ENCODE measurements at places on chromosomes 2 and 18.
A peak's percentile ranks its signal among the peaks of the same experiment; 100 is the strongest.

DNA sequence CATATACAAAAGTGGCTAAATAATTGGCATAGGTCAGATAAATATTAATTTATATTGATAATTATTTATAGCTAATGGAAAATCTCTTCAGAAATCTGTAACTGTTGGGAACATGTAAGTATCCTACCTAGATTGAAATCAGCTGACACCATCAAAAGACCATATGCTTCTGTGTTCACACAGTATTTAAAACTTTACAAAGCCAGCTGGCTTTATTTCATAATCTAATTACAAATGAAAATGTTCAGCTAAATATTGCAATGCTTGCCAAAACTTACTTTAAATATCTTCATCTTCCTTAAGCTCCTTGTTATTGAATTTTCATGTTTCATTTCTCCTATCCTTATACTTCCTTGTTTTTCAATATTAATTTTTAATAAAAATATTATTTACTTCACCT, 190.9 kb upstream of the DOK6 start:
- DNase-seq, result no peak

- DNase-seq, result no peak
These were observed 8.8 kb downstream of the NAB1 start for GRCh38 chr2:190657474-190658255.

GRCh38 chr2:198157314-198157713, 352.9 kb downstream of the PLCL1 start:
- no peak for DNase-seq

DNA sequence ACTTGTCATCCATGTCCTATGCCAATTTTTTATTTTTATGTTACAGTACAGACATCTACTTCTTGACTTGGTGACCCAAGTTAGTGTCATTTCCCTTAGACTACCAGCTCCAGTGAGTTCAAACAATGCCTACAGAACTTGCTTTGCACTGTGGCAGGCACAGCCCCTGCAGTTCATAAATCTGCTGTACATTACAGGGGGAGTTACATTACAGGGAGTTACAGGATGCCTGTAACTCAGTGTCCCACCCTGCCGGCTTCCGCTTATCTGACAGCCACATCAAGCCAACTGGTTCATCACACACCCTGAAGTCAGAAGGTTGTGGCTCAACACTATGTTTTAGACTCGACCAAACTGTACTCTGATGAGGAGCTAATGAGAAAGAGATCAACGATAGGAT, 7.8 kb upstream of the NPAS2 start:
- no peak for DNase-seq

DNA sequence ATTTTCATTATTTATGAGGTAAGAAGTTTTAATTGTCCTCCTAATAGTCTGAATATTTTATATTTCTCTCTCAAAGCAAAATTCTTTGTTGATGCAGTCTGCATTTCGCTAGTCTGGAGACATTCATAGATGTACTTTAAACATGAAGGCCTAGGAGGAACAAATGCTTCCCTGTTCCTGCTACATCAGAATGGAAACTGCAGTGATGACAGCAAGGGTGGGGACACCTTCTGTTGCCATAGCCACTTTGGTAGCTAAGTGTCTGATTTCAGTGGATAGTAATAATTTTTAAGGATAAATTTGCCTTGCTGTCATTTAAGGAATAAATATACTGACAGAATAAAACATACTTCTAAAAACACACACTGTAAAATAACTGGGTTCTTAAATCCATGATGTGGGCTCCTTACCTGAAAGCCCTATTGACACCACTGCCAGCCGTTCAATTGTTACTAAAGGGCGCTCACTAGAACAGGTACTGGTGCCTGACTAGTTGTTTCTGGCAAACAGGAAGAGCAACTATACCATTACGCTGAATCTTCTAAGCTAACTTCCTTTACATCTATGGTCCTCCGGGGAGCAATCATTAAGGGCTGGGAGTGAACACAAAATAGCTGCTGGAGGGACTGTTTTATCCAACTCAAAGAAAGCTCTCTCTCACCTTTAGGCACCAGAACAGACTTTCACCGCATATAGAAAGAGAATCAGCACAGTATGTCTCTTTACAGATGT, 88.2 kb downstream of the TMEM131 start:
- no peak for DNase-seq

DNA sequence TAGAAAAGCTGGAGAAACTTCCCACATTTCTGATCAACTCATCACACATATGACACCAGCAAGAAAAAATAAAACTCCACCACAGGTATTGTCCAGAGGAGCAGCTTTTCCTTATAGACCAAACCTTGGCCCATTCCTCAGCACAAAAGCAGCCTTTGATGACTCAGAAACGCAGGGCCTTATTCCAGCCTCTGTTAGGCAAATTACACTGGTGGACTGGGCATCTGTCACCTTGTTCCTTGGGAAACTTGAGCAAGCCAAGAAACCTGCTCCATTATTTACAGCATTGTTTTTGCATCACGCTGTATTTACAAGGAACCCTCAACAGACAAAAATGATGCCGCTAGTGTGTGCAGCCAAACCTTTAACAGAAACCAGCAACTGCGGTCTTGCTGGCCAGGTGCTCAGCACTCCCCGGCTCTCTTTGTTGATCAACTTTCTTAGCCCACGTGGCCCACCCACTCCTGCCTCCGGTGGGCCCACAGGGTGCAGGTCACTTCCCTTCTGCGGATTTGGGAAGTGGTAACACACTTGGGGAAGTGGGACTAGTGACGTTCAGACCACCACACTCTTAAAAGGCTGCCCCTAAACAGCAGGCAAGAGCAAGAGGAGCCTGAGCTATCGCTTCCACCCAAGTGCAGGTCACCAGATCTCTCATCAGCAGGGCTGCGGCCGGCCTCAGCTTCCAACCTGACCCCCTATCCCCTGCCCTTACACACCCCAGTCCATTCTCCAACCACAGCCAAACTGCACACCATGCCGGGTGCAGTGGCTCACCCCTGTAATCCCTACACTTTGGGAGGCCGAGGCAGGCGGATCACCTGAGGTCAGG, 1.5 kb downstream of the AP1S3 start:
- no peak for DNase-seq

DNA sequence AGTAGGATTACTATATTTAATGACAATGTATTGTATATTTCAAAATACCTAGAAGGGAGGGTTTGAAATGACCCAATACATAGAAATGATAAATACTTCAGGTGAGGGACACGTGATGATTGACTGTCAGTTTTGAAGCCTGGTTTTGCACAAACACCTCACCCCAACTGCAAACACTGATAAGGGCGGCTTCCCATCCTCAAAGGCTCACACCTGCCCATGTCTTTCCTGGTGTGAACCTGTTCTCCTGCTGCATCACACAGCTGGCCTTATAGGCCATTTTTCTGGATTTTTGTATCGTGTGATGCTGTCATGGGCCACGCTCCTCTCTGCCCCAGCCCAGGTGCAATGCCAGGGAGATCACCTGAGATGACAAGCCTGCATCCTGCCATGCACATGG, 166.5 kb upstream of the NCK2 start:
- DNase-seq, result no peak

DNA sequence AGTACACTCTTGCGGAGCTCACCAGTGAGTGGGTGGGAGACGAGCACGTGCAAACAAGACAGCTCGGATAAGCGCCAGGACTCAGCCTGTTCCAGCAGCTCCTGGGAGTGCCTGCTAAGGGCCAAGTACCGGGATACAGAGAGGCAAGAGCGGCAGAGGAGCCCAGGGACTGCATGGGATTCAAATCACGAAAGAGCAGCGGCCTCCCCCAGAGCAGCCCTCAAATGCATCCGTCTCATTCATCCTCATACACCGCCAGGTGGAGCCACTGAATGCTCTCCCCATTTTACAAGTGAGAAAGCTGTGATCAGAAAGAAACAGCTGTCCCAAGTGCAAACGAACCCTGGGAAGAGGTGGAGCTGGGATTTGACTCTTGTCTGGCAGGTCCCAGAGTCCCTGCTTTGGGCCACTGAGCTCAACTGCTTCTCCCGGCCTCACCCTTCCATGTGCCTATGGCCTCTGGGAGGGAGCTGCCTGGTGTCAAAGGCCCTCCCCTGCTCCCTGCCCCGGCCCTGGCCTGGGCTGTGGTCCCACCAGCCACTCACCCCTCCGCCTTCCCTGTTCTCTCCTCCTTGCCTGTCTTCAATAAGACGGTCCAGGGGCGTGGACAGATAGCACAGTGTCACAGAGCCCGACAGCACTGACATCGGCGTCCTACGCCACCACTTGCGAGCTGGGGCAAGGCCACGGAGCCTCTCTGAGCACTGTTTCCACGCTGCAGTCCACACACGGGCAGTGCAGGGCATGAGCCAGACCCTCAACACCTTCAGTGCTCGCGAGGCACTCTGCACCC, 72.8 kb upstream of the TAF1B start:
- peak; percentile 74 for DNase-seq
